ENCODE measurements at places on chromosomes 5 and 9. TPM values are rescaled to one million over a fixed set of nuclear protein-coding genes. Genes with fewer than 3 reads are reported as not detected.

Gene GMCL2
- total RNA-seq = not detected

DNA sequence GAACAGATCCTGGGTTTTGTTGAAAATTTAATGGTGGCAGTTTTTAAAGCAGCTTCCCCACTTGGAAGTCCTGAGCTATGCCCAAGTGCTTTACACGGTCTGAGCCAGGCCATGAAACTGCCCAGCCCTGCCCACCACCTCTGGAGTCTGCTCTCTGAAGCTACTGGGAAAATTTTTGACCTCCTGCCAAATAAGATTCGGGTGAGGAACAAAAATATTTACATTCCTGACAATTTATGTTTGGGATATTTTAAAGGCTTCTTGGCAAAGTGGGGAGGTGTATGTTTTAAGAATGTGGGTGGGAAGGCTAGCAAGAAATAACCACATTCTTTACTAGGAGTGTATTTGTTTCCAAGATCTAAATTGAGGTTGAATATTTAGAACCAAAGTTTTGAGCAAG, 50.0 kb downstream of the HACD4 start:
- DNase-seq = no peak

GRCh38 chr9:116555119-116555518, 132.0 kb upstream of the TRIM32 start:
- no peak for DNase-seq

GRCh38 chr5:2697446-2698200, 53.9 kb downstream of the IRX2 start:
- no peak for DNase-seq

Gene KIAA0825
- total RNA-seq = 1.8 TPM

Gene FOXD4L3
- total RNA-seq = 0.31 TPM

GRCh38 chr5:59674763-59675162, 218.8 kb downstream of the PDE4D start:
- DNase-seq = no peak

Gene ARHGEF37
- total RNA-seq = 16.2 TPM

Gene LCN15
- not detected for total RNA-seq

- no peak for DNase-seq
Observed at GRCh38 chr9:130297371-130297770, 31.8 kb downstream of the HMCN2 start.

DNA sequence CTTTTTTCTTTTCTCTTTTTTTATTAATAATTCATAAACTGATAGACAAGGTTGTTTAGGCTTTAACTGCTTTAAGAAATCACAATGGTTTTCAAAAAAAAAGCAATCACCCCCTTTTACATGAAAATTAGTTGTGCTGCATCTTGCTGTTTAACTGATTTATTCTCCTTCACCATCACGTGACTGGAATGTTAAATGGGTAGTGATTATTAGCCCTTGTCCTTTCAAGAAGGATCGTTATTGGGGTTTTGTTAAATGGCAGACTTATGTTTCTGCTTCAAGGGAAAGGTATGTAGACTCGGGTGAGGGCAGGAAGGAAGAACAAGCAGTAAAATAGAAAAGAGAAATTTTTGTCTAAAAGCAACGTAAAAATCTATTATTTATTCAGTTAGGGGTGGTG, 175.6 kb upstream of the TLE4 start:
- DNase-seq = no peak

DNA sequence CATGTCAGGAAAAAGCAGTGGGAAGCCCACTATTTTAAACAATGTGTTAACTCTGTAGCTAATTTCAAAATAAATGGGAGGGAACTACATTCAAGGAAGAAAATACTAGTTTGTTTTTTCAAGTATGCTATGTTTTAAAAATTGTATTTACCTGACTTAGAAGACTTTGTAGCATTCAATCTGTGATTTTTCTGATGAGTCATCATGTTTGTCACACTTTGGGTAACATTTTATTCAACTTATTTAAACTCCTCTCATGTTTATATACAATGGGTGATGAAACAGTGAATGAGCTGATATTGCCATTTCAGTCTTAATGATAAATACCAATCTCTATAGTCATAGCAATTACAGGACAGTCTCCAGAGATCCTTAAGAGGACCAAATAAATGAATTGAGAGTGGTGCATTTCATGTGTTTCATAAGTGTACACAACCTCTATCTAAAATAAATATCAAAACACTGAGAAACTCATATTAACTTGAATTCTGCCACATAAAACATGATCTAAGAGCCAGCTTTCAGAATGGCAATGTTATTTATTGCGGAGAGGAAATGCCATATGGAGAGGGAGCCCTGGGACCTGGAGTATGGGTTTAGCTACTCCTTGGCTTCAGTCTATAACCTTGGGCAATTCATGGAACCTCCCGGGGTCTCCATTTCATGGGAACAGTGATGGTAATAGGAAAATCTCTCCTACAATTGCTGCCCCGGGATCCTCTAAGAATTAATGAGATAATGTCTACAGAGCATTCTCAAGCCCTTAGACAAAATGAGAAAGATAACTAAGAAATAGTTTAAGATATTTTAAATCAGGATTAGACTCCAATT, 913.9 kb downstream of the TLE4 start:
- DNase-seq = no peak

Gene RMRP
- 4,125 TPM for total RNA-seq

DNA sequence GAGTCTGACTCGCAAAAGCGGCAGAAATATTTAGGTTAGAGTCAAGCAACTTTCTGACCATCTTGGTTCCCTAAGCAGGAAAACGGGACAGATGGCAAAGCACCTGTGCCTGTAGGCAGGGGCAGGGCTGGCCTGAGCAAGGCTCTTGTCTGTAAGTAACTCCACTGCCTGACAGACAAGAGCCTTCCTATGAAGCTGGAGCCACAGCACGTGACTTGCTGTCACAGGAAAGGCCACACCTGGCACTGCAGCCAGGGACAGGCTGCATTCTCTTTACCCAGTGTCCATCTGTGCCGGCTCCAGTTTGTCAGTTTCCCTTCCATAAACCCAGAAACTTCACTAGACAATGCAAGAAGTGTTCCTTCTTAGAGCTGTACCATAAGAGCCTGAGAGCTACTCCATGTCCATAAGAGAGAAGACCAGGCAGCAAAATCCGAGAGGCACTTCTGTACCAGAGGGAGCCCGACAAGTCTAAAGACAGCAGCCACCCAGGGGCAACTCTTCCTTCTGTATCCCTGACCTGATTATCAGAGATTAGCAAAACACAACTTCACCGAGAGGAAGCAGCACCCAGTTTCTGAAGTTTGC, 78.1 kb downstream of the GPR21 start:
- DNase-seq = no peak

GRCh38 chr9:16236882-16237281, 633.6 kb downstream of the BNC2 start:
- DNase-seq = no peak

Gene ZNF366
- total RNA-seq = 0.76 TPM

Gene NACC2
- total RNA-seq = 10.4 TPM

DNA sequence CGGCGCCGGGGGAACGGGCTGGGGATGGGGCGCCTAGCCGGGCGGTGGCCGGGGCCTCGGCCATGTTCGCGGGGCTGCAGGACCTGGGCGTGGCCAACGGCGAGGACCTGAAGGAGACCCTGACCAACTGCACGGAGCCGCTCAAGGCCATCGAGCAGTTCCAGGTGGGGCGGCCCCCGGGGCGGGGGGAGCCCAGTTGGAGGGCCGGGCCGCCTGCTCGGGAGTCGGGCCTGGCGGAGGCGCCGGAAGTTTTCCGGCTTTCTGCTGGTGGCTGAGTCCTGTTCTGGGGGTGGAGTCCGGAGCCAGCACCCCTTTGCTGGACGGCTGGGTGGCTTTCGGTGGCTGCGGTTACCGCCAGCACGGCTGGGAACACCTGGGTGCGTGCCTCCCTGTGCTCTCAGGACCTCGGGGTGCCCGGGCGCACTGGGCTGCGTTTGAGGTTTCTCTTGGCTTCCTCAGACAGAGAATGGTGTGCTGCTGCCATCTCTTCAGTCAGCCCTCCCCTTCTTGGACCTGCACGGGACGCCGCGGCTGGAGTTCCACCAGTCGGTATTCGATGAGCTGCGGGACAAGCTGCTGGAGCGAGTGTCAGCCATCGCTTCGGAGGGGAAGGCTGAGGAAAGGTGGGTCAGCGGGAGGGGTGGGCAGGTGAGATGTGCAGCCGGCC, 454 bp downstream of the NELFB start:
- DNase-seq = no peak

GRCh38 chr9:90969021-90969675, 167.5 kb downstream of the SYK start:
- no peak for DNase-seq

- no peak for DNase-seq
Observed at GRCh38 chr5:1672396-1672795, 127.2 kb downstream of the MRPL36 start.

GRCh38 chr5:143826951-143827444, 15.0 kb downstream of the HMHB1 start:
- DNase-seq = no peak

Gene CLK4
- total RNA-seq = 16.5 TPM

Gene SPAG8
- total RNA-seq = not detected

Gene RMND5B
- 88.1 TPM for total RNA-seq

- no peak for DNase-seq
Observed at GRCh38 chr5:172534229-172535107, 80.1 kb upstream of the SH3PXD2B start.

- DNase-seq = no peak
Observed at GRCh38 chr9:35729101-35729500, 2.9 kb downstream of the TLN1 start.

DNA sequence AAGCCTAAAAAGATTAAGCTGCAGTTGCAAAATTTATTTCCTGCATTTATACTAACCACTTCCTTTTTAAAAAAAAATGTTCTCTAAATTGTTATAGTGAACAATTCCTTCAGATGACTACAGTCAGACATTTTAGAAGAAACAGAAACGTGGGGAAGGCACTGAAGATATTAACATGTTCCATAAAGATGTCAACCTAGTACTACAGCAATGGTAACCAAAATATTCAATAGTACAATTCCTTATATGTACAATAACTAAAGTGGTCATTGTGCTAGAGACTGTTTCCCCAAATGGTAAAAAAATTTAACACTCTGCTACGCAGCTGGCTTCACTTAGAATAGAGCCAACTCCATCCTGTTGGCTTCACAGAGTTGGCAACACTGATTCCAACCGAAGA, 97.7 kb downstream of the FNBP1 start:
- DNase-seq = no peak

DNA sequence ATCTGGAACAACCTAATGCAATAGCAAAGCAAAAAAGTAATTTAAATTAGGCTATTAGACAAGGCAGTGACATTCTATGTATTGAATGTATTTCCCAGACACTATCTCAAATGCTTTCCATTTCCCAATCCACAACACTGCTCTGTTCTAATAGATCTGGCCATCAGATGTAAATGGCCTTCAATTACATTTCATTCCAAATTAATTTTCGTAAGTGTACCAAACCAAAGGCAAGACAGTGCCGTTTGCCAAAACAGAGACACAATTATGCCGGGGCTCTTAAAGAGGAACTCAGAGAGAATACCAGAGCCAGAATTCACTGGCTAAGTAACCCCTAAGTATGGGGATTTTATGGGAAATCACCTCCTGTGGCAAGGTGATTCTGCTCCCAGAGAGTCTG, 63.1 kb downstream of the GNAQ start:
- DNase-seq = no peak

DNA sequence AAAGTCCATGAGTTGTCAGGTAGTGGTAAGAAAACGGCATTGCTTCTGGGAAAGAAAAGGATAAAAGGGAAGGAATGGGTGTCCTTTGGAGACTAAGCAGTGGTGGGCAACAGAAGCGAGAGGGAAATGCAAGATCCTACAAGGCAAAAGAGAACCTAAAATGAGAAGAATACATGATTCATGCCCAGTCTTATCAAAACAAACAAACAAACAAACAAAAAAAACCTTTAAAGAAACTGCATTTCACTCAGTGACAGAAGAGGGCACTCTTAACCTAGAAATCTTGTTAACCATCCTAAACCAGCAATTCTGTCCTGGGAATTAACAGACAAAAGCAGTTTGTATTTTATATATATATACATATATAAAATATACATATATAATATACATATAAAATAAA, 88.5 kb downstream of the SUSD1 start:
- DNase-seq = no peak

GRCh38 chr5:173236531-173237142, 1.6 kb upstream of the NKX2-5 start:
- DNase-seq = no peak

Gene LCN1
- not detected for total RNA-seq

DNA sequence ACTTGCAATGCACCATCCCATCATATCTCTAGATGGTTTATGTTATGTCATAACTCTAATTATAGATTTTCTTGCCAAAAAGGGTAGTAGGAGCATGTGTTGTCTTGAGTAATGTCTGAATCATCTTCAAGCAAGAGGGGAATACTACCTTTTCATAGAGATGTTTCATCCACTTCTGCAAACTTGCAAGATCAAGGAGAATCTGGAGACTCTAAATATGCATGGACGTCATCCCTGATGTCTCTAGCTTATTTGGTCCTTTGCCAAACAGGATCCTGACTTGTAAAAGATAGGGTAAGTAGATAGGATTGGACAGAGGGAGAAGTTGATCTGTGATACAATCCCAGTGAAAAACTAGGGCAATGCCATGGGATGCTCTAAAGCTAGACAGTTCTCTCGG, 246.5 kb downstream of the DMRTA1 start:
- no peak for DNase-seq

Gene PCDHGA6
- total RNA-seq = 1.8 TPM

DNA sequence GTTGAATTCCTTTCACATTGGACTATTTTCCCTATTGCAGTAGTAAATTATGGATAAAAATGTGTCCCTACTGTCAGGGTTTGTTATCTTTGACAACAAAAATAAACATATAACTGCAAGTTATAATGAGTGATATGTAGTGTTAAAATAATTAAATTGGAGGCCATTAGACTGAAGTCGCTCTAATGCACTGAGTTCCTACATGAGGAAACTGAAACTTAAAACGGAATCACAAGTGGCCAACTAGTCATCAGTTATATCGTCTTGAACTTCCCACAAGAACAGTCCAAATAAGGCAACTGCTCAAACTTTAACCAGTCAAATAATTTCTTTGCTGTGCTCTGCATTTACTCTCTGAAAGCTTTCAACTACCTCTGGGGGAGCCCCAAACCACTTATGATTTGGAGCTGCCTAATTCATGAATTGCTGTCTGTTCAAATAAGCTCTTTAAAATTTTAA, 2.1 kb upstream of the IFT74 start:
- no peak for DNase-seq

- DNase-seq = no peak
Observed at GRCh38 chr9:69253057-69253456, 72.0 kb upstream of the ENTREP1 start.

Data from esophagus squamous epithelium (tissue), 5 donors.